Coronary artery (tissue), 2 donors: ENCODE measurements at places on chromosomes 7 and 10.
A peak's percentile ranks its signal among the peaks of the same experiment; 100 is the strongest.

GRCh38 chr10:75597773-75598440, 166.5 kb downstream of the LRMDA start:
- DNase-seq, result no peak

DNA sequence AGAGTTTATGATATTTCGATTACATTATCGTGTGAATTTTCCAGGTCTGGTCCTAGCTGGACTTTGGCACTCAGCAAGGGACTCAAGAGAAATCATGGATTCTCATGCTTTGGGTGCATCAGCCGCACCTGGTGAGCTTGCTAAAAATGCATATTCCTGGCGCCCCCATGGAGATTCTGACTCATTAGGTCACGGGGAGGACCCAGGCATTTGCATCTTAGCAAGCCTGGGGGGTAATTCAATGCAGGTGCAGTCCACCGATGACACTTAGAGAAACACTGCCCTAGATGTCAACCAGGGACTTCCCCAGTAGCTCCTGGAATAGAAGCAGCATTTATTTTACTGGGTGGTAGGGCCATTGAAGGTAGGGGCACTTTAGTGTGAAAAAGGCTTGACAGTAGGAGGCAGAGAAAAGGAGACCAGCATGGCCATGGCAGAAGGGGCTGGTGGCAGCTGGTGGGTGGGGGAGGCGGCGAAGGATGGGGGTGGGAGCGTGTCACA, 29.9 kb upstream of the PDCD4 start:
- DNase-seq, result no peak

- no peak for DNase-seq
Observed at GRCh38 chr7:4302203-4302905, 379.7 kb upstream of the FOXK1 start.

GRCh38 chr10:80454513-80455460, 677 bp downstream of the TSPAN14 start:
- no peak for DNase-seq

- DNase-seq, result no peak
Observed at GRCh38 chr7:117251687-117252086, 71.2 kb downstream of the WNT2 start.

DNA sequence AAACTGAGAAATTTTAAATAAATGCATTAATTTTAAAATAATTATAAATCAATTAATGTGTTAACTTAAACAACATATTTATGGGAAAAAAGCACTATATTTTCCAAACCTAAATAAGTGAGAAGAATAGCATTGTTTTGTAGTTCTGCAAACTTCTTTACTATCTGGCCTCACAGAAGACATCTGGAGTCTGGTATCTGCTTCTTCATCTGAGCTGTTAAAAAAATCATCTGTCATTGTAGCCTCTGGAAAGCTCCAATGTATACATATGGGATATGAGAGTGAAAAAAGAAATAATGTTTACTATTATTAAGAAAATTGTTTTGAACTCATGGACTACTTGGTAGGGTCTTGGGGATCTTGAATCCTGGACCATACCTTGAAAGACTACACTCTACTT, 32.2 kb downstream of the CTTNBP2 start:
- no peak for DNase-seq

DNA sequence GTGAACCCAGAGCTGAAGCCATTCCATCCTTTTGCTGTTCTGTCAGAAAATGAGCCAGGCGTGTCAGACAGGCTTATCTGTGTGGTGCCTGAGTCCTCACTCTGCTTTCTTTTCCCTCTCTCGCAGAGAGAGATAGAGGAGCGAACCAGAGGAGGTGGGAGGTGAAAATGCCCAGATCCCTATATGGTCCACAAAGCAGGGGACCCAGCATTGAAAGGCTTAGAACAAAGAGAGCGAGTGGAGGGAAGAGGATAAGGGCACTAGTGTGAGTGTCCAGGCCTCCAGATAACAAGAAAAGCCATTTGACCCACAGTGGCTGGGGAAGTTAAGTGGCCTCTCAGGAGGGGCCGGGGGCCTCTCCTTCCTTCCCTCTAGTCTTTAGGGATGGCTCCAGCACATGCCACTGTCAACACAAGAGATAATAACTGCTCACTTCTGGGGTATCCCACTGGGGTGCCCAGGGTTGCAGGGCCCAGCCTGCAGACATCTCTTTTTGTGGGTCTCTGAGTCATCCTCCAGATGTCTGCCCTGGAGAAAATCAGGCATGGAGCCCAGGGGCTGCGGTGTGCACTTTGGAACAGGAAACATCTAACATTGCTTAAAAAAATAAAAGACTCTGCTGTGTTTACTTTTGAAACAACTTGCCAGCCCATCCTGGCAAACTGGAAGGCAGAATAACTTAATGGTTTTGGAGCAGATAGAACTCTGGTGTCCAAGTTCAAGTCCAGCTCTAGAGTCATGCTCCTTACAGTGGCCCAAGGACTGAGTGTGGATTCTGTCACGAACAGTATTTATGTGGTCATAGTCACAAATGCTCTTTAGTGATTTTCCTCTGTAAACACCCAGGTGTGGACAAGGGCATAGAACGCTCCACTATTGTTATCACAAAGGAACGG, 189.5 kb downstream of the CXCL12 start:
- peak; percentile 80 for DNase-seq

- peak; percentile 81 for DNase-seq
Observed at GRCh38 chr7:18666107-18666728, 170.7 kb downstream of the HDAC9 start.

DNA sequence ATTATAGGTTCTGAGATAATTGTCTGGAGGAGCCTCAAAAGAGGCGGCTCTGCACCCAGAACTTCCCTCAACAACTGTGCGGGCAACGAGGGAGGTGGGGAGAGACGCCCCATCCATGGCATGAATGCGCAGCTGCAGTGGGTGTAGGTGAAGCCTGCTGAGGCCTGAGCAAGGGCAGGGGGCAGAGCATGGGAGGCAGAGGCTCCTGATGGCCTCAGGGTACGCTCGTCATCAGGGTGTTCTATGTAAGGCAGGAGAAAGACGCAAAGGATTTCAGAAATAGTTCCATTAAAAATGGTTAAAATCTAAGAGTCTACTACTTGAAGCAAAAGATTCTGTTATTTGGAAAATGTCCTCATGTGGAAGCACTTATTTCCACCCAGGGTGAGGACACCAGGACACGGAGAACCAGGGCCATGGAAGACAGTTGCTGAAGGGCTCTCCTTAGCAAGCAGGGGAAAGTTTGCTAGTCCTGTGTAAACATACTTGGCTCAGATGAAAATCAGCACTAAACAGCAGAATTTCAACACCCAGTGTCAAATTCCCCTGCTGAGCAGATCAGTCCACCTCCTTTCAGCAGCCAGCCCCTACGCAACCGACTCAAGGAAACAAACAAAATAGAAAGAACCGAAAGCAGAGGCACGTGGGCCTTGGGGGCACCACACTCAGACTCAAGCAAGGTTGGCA, 18.9 kb downstream of the INSIG1 start:
- DNase-seq, result no peak

DNA sequence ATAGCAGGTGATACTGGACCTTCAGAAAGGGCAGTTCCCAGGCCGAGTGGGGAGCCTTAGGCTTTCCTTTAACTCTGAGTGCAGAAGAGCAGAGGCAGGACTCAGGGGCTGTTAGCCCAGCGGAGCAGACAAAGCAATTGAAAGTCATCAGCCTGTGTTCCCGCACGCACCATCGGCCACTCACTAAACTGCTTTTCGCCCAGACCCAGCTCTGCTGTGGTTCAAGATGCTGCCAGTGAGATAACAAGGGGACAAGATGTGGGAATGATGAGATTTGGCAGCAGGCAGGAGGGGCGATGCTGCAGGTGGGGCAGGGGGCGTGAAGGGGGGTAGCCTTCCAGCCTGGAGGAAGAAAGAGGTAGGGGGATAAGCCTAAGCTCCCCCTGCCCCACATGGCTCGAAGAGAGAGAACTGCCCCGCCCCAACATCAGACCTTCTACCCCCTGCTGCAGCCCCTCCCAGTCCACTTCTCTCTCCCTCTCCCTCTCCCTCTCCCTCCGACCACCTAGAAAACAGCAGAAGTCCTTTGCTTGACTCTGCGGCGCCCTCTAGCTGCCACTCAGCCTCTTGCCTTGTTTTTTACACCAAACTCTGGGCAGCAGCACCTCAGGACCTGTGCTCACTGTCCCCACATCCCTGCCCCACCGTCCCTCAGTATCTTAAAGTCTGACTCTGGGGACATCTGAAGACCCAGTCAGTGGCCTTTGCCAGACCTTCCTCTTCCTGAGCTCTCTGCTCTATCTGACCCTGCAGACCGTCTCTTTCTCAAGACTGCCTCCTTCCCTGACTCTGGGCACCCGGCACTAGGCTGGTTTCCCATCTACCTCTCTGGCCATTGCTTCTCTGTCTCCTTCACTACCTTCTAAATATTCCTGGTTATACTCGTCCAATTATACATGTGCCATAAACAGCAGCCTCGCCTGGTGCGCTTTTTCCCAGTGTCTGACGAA, 110.5 kb downstream of the C10orf105 start:
- no peak for DNase-seq

DNA sequence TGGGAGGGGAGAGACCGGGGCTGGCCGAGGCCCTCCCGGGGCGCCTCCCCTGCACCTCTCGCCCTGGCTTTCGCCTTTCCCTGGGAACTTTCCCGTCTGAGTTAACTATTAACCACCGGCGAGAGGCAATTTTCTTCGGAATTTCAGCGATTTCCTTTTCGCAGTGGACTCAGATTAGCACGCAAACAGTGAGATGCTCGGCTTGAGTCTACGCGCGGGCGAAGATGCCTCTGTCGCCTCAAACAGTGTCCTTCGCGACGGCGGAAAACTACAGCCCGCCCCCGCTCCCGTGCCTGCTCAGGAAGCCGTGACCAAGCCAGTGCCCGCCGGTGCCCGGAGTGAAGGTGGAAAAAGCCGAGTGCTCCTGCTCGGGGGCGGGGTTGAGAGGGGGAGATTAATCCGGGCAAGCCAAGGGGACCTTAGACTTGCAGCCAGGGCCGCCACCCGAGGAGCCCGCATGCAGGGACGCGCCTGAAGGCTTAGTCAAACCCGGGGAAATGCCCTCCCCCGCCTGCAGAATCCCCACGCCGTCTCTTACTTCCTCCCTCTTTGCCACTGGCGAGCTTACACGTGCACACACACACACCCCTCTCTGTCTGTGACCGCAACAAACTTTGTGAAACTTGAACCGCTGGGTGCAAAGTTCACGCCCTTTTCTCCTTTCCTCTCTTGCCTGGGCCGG, 14.5 kb upstream of the PAX2 start:
- no peak for DNase-seq

DNA sequence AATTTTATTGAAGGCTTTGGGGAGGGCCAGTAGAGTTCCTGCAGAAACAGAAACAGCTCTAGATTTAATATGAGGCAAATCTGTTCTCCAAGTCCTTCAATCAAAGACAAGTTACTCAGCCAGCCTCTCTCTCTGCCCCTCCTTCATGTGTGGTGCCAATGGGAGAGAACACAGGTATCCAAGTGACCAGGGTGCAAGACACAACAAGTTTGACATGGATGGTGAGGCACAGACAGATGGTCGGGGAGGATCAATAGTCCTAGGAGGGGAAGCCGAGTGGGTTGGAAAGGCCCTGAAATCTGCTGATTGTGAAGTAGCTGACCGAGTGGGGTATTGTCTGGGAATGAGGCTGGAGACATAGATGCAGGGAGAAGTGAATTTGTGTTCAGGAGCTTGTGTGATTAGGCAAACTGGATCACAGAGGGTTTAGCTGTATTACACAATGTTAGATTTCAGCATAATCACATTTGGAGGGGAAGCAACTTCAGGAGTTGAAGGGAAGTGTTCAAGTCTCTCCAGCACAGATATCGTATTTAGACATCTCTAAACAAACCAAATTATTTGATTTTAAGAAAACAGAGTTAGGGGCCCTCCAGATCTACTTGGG, 1.5 kb downstream of the GIMAP1 start:
- DNase-seq, result no peak

DNA sequence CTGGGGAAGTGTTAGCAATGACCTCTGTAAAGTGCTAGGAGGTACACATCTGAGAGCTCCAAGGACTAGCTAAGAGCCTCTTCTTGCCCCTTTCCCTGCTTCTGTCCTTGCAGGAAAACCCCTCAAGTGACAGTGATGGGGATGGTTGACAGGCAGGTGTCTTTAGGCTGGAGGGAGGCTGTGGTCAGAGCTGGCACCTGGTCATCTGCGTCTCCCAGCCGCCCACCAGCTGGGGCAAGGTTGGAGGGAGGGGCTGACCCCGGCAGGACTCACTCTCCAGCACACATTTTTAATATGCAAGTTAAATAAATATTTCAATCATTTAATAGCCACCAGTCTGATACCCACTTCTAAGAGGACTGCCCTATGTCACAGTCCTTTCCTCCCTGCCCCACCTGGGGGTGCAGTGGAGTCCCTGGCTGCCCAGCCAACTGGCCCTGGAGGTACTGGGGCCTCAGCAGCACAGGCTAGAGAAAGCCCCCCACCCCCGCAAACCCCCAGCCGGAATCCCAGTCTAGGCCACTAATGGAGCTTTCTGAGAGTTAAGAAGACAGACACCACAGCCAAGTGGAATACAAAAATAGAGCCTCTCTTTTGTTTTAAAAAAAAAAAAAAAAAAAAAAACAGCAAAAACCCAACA, 6.3 kb downstream of the FGF8 start:
- peak; percentile 69 for DNase-seq

GRCh38 chr7:105643851-105644250, 62.6 kb upstream of the EFCAB10 start:
- no peak for DNase-seq

- DNase-seq, result no peak
Observed at GRCh38 chr10:79415736-79416577, 29.5 kb downstream of the ZCCHC24 start.

DNA sequence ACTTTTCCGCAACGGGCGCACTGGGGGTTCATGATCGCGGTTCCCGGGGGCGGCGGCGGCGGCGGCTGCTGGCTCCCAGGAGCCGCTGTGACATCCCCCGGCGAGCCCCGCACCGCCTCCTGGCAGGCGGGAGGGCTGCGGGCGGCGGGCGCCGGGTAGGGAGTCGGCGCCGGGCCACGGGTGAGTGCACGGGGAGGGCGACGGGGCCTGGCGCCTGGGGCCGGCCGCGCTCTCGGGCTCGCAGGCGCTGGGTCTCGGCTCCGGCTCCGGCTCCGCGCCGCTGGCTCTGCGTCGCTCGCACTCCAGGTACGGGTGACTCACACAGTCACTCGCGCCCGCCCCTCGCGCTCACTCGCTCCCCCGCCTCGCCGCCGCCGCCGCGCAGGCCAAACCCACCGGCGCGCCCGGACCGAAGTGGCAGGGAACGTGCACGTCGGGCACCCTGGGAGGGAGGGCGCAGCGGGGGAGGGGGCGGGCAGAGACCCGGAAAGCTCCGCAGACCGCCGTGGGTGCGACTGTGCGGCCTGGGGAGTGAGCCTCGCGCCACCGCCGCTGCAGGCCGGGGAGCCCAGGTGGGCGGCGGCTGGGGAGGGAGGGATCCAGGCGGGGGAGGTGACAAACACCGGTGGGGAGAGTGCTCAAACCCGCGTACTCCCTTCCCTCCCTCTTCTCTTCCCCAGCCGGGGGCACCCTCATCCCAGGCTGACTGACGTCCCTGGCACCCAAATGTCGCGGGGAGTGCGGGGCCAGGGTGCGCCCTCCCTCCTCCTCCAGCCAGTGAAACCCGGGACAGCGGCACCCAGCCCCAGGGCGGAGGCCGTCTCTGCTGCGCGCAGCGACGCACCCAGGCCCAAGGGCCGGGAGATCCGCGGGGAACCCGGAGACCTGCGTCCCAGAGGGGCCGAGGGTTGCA, 276.9 kb upstream of the NEBL start:
- no peak for DNase-seq
